Activated T-helper 9 cell treated with anti-CD3 and anti-CD28 coated beads, Interleukin-2, amount 50 U/mL, for 16 hours (primary cell): ENCODE measurements at places on chromosomes 5 and 9.

GRCh38 chr9:81635521-81636254, 53.7 kb downstream of the TLE1 start:
- DNase-seq = no peak

GRCh38 chr5:10387690-10388089, 34.2 kb downstream of the MARCHF6 start:
- no peak for DNase-seq

DNA sequence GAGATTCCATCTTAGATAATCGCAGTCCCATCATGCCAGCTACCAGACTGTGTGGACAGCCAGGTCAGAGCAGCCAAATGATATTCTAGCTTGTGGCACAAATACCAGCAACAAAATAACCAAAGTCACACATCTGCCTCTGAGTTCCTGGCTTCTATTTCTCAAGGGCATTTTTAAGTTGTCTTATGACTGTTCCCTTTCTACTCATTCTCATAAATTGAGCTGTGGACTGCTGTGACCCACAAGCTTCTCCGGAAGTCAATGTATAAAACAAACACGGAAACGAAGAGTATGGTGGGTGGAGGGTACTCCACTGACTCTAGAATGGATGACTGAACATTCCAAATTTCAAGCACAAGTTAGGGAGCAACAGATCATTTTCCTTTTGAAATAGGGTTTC, 43.9 kb downstream of the PDCD1LG2 start:
- no peak for DNase-seq

- DNase-seq = no peak
Measured at GRCh38 chr9:105911104-105911911, 217.0 kb downstream of the TMEM38B start.

- DNase-seq = no peak
Measured at GRCh38 chr9:33124751-33125381, 42.3 kb downstream of the B4GALT1 start.

DNA sequence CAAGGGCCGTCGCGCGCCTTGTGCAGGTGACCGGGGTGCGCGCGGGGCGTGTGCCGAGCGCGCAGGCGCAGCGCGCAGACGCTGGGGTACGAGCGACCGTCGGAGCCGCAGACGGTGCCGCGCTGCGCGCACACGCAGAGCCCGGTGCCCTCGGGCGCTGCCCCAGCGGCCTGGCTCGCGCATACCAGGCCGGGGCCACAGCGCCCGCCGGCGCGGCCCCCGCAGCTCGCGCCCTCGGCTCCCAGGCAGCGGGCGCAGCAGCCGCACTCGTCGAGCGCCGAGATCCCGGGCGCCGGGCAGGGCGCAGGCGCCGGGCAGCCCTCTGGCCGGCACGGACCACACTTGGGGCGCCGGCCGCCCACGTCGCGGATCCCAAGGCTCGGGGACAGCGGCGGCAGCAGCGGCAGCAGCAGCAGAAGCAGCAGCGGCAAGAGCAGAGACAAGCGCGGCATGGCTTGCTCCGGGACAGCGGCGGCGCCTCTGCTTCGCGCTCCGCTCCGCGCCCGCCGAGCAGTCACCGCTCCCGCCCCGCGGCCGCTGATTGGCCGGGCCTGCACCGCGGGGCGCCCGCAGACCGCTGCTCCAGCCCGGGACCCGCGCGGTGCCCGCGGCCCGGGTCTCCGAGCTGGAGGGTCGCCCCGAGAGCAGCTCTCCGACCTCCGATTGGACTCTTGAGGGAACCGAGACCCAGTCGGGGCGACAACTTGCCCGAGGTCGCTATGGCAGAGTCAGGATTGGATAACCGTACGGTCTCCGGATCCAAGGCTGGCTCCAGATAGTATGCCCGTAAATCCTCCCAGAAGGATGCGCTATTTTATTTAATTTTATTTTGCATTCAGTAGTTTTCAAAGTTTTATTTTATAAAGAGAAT, at the start of gene IGFBPL1:
Gene IGFBPL1, minus strand, starts transcription at position 482 of the 871 bp plus-strand sequence. Its CDS starts 30 bp downstream, at position 452.
- no peak for DNase-seq

GRCh38 chr5:157874861-157875260, 15.9 kb upstream of the CLINT1 start:
- DNase-seq = no peak

- no peak for DNase-seq
Measured at GRCh38 chr5:133820507-133820906, 147.9 kb downstream of the C5orf15 start.

- no peak for DNase-seq
Measured at GRCh38 chr5:152259702-152260101, 145.4 kb downstream of the NMUR2 start.

DNA sequence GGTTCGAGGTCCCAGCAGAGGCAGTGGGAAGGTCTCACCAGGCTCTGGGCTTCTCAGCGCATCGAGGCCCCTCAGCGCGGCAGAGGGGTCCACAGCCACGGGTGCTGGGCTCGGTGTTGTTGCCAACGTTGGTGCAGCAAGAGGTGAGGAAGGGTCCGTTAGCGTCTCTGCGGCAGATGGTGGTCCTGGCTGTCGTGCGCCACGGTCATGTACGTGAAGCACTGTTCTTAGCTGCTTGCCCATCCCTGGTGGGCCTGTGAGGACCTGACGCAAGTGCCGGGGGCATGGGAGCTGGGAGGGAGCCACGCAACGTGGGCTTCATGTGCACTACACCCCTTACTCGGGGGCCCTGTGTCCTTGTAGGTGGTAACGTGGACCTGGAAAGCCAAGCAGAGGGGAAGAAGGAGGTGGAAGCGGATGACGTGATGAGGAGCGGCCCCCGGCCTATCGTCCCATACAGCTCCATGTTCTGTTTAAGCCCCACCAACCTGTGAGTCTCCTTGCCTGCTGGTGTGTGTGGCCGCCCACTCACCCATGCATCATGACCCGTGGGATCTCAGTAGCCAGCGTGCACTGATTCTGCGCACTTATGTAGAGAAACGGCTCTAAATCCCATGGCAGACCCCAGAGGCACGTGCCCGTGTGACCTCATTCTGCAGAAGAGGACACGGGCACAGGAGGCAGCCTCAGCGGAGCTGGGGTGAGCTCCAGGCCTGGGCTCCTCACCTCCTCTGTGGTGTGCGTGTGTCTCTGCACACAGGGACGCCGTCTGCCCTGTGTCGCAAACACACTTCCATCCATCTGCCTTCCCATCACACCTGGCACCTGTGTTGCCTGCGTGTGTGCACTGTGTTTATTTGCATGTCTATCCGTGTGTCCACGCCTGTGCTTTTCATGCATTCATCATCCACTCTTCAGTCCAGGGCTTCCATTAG, 166.1 kb downstream of the CACNA1B start:
- DNase-seq = no peak

DNA sequence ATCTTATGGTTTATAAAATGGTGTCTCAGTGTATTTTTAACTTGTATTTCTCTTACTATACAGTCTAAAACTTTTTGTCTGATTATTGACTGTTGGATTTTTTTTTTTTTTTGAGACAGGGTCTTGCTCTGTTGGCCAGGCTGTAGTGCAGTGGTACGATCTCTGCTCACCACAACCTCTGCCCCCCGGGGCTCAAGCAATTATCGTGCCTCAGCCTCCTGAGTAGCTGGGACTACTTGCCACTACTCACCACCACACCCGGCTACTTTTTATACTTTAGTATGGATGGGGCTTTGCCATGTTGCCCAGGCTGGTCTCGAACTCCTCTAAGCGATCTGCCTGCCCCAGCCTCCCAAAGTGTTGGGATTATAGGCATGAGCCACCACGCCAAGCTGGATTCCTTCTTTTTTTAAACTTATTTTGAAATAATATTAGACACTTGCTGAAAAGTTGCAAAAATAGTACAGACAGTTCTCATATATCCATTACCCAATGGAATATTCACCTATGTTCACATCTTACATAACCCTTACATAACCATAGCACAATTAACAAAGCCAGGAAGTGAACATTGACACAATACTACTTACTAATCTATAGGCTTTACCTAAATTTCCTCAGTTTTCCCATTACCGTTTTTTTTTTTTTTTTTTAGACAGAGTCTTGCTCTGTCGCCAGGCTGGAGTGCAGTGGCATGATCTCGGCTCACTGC, 47.2 kb downstream of the STOM start:
- no peak for DNase-seq

GRCh38 chr5:171858303-171858702, 72.7 kb downstream of the SMIM23 start:
- no peak for DNase-seq

GRCh38 chr9:2536511-2536910, 85.1 kb upstream of the VLDLR start:
- no peak for DNase-seq

GRCh38 chr5:67516948-67517565, 320.5 kb upstream of the CD180 start:
- no peak for DNase-seq

- no peak for DNase-seq
Measured at GRCh38 chr9:135850737-135851136, 56.6 kb downstream of the CAMSAP1 start.

DNA sequence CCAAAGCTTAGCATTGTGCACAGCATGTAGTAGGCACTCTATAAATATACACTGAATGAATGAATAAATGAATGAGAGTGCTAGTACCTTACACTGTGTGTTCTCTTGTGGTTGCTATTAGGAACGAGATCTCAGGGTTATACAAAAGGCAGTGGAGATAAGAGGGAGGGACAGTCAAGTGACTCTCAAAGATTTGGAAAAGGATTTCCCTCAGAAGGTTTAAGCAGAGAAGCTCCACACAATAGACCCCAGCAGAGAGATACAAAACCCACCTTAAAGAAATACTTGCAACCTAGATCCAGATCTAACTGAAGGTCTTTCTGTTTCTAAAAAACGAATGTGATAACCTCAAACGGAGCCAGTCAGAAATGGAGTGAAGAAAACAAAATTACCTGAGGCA, 11.8 kb upstream of the EFNA5 start:
- no peak for DNase-seq

GRCh38 chr5:89445106-89445745, 562.2 kb upstream of the MEF2C start:
- no peak for DNase-seq

DNA sequence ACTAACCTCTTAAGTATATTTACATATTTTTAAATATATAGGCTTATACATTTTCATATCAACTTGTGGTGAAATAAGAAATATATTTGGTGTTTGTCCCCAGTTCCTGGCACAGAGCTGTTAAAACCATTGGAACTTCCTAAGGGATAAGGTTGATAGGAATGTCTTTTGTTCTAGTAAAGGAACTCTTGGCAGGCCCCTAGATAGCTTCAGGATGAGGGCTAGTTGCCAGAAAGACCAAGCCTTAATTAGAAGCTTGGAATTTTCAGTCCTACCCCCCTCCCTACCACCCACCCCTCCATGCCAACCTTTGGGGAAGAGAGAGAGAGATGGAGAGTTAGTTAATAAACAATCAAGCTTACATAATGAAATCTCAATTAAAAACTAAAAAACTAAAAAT, 638.6 kb upstream of the ACO1 start:
- no peak for DNase-seq

- DNase-seq = no peak
Measured at GRCh38 chr9:20352591-20352990, 269.7 kb downstream of the MLLT3 start.

DNA sequence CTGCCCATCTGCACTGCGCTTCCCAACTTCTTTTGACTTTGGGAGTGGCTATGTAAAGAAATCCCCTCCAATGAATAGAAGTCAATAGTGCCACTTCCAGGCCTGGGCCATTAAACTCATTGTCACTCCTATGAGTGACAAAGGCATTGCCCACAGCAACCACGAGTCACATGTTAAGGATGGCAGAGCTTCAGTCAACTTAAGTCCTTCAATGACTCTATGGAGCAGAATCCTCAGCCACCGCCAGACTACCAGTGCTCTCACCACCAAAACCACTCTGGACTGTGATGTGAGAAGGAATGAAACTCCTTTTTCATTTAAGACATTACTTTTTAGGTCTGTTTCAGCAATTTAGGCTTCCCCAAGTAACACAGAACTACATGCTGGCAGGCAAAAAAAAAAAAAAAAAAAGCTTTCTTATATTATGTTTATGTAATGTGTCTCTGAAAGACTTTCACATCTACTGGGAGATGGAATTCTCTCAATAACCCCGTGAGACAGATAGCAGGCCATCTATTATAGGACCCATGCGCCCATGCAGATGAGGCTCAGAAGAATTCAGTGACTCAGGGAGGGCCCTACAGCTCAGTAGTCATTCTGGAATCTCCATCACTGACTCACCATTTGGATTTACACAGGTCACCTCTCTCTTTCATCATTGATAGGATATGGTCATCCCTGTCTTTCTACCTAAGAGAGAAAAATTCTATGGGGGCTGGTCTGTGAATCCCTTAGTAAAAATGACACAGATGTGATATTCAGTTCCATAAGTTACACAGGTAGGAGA, 180.5 kb downstream of the CEMIP2 start:
- DNase-seq = no peak

GRCh38 chr5:154421868-154422267, 23.9 kb upstream of the SAP30L start:
- DNase-seq = no peak

GRCh38 chr5:1918488-1919208, 35.9 kb upstream of the IRX4 start:
- DNase-seq = no peak

GRCh38 chr9:115283395-115283794, 165.4 kb upstream of the TNC start:
- DNase-seq = no peak

DNA sequence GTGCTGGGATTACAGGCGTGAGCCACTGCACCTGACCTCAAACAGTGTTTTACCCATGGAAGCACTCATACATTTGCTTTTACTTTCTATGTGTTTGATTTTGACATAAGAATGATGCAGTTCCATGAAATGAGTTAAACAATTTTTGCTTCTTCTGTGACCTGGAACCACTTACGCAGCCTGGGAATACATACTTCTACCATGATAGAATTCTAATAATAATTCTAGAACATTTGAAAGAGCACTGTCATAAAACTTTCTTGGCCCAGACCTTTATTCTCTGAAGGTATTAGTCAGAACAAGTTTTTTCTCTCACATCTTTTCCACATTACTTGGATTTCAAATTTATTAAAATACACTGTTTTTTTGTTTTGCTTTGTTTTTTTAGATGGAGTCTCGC, 25.3 kb upstream of the COL5A1 start:
- DNase-seq = no peak

- DNase-seq = no peak
Measured at GRCh38 chr5:14003936-14004335, 59.4 kb upstream of the DNAH5 start.

DNA sequence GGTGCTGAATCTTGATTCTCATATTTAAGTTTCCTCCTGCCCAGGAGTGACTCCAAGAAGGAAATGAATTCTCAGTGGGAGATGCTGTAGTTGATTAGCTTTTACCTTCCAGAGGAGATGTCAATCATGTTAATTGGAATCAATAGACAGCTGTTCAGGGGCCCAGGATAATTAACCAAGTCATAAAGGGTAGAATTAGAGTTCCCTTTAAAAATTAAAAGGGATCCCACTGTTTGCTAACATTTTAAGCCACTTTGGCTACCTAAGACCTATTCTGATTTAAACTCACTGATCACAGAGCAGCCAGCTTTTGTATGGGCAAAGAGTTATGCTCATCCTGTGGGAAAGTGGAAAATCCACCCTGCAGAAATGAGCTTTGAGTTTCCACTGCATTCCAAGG, 249.6 kb downstream of the SLIT3 start:
- DNase-seq = no peak

DNA sequence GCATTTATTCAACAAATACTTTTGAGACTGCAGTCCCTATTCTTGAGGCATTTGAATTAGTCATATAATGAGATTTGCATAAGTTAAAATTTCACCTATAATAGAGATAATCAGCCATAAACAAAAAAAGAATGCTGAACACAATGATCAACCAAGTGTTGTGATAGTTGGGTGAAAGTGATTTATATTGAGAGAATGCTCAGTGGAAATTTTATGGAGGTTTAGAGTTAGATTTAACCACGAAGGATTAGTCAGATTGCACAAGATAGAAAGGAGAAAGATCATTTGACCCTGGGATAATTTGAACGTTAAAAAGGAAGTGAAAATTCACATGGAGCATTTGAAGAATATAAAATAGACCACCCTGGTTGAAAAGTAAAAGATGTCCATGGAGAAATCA, 356.2 kb downstream of the NPR3 start:
- DNase-seq = no peak
